ENCODE measurements at places on chromosomes 16 and 17. TPM values are rescaled to one million over a fixed set of nuclear protein-coding genes. Genes with fewer than 3 reads are reported as not detected.

Gene ABCA5
- 16.0 TPM for polyA plus RNA-seq

Gene KIF2B
- polyA plus RNA-seq, result not detected

Gene MYH1
- 0.06 TPM for polyA plus RNA-seq

Gene YBX2
- polyA plus RNA-seq, result 2.2 TPM
